Right atrium auricular region (tissue), 2 donors: ENCODE measurements at places on chromosomes 2 and 18. TPM values are rescaled to one million over a fixed set of nuclear protein-coding genes. Genes with fewer than 3 reads are reported as not detected.

SERPINB12 gene
- total RNA-seq, result not detected

MROH2A gene
- not detected for total RNA-seq

OSBPL6 gene
- total RNA-seq, result 11.5 TPM

TRABD2A gene
- 1.7 TPM for total RNA-seq

LIMS3 gene
- 4.4 TPM for total RNA-seq

SNRNP27 gene
- 73.3 TPM for total RNA-seq

STON1 gene
- total RNA-seq, result 15.9 TPM

POTEC gene
- total RNA-seq, result not detected

EVX2 gene
- total RNA-seq, result not detected

G6PC2 gene
- total RNA-seq, result not detected

CREG2 gene
- not detected for total RNA-seq

TMEM131 gene
- 20.7 TPM for total RNA-seq

GBX2 gene
- not detected for total RNA-seq

GPN1 gene
- total RNA-seq, result 10.8 TPM

COL6A3 gene
- total RNA-seq, result 103 TPM

ANKRD30BL gene
- total RNA-seq, result not detected

DAW1 gene
- 0.43 TPM for total RNA-seq

IGFBP5 gene
- 169 TPM for total RNA-seq

NOL4 gene
- total RNA-seq, result not detected

DCDC2C gene
- total RNA-seq, result not detected

RAB27B gene
- total RNA-seq, result 1.1 TPM

BCL11A gene
- total RNA-seq, result 2.2 TPM

KCNE4 gene
- 3.4 TPM for total RNA-seq

TXNDC2 gene
- not detected for total RNA-seq

ACMSD gene
- total RNA-seq, result not detected

IL1RL2 gene
- not detected for total RNA-seq

RNF125 gene
- 1.7 TPM for total RNA-seq

ALPG gene
- total RNA-seq, result not detected

CYP26B1 gene
- 12.8 TPM for total RNA-seq

BCL2 gene
- 8.0 TPM for total RNA-seq

DSG4 gene
- total RNA-seq, result not detected

ATIC gene
- 25.0 TPM for total RNA-seq

GREB1 gene
- 7.6 TPM for total RNA-seq

INPP5D gene
- 2.9 TPM for total RNA-seq

MC5R gene
- total RNA-seq, result not detected

MAP3K19 gene
- total RNA-seq, result not detected

ALPP gene
- not detected for total RNA-seq

IL36A gene
- not detected for total RNA-seq

EMILIN2 gene
- 13.2 TPM for total RNA-seq

CPO gene
- not detected for total RNA-seq

TMEM169 gene
- 0.26 TPM for total RNA-seq

L3MBTL4 gene
- 6.6 TPM for total RNA-seq

VAMP5 gene
- total RNA-seq, result 37.2 TPM

RAB12 gene
- 97.6 TPM for total RNA-seq

DPP10 gene
- total RNA-seq, result not detected
